Stimulated activated CD8-positive, alpha-beta memory T cell treated with anti-CD3 and anti-CD28 coated beads, Interleukin-4, amount 100 ng/mL, for 1 hour (primary cell): ENCODE measurements at places on chromosomes 16 and 17.

GRCh38 chr17:61645920-61646319 lies 54.9 kb upstream of the NACA2 start:
- DNase-seq = no peak

- no peak for DNase-seq
Measured at GRCh38 chr16:11585460-11586377, 1.0 kb downstream of the LITAF start.

DNA sequence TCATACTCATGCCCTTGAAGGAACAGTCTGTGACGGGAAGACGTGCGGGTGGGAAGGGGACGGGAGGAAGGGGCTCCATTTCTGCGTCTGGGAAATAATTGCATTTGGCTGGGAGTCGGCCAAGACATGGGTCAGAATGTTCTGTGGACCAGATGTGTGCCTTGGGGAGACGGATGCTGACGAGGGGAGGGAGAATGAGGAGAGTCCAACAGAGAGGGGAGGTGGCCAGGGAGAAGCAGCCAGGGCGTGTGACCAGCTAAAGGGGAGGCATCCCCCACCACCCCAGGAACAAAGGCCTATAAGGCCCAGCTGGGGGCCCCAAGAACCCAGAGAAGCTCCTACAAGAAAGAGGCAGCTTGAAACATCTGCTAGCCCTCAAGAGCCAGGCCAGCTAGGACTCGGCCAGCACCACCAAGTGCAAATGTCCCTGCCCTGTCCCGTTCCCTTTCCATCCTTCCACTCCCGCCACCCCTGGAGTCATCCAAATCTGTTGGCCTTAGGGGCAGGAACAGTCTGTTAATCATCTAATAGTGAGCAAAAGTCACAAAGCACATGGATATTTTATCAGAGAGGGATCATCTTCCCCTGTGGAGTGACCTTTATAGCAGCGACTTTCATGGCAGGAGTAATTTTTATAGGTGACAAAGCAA lies 42.5 kb upstream of the BCO1 start:
- no peak for DNase-seq

DNA sequence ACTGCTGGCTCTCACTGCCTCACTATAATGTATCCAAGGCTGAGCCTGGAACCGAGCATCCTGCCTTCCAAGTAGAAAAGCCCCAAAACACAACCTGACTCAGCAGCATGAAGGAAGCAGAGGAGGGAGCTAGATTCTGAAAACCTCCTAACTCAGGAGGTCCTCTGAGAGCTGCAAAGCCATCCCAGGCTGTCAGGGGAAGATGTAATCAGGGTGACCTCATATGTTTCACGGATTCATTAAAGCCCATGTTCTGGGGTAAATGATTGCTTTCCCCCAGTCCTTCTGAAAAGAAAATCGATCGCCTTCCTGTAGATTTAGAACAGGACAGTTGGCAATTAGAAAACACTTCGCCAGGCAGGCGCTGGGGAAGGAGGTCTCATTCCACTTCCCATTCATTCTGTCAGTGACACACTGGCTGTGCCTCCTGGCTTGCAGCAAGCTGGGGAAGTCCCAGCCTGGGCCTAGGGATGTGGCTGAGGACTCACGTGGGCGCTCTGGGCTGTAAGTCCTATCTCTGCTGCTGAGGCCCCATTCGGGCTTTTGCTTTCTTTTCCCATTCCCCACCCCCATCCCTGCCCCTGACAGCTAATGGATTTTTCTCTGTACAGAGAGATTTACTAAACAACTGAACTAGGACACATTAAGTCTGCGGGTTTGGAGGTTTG lies 75.7 kb upstream of the TMEM132E start:
- DNase-seq = no peak

GRCh38 chr16:4729876-4730275 lies 4.2 kb downstream of the ANKS3 start:
- DNase-seq = no peak

DNA sequence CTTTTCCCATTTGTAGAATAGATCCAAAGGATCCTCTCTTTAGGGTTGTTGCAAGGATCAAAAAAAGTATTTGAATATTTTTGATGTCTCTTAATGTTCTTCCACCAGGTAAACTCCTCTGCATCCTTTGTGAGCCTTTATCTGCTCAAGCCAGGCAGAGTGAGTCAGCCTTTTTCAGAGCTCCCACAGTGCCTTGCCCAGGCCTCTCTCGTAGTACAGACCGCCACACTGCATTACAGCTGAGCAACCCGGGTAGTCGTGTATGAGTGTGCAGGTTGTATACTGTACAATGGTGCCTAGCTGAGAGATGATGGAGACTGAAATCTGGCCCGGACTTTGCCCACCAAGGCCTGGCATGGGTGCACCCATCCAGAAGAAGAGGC lies 20.9 kb downstream of the RHBDL3 start:
- DNase-seq = no peak

DNA sequence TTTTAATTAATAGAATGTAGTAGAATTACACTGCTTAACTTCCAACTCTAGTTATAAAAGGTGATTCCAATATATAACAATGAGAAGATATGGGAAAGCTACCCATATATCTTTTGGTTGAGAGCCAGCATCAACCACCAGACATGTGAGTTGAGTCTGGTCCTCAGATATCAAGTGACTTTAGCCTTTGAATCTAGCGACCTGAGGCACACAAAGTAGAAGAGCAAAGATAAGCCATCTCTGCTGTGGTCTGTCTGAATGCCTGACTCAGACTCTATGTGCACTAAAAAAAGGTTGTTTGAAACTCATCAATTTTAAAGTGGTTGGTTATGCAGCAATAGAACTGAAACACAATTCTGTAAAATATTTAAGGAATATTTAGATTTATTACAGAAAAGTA lies 492.5 kb upstream of the SOX9 start:
- no peak for DNase-seq

GRCh38 chr17:19003543-19004420 lies 782 bp downstream of the FAM83G start:
- no peak for DNase-seq

GRCh38 chr17:29283961-29284360 lies 10.0 kb downstream of the NUFIP2 start:
- DNase-seq = no peak

DNA sequence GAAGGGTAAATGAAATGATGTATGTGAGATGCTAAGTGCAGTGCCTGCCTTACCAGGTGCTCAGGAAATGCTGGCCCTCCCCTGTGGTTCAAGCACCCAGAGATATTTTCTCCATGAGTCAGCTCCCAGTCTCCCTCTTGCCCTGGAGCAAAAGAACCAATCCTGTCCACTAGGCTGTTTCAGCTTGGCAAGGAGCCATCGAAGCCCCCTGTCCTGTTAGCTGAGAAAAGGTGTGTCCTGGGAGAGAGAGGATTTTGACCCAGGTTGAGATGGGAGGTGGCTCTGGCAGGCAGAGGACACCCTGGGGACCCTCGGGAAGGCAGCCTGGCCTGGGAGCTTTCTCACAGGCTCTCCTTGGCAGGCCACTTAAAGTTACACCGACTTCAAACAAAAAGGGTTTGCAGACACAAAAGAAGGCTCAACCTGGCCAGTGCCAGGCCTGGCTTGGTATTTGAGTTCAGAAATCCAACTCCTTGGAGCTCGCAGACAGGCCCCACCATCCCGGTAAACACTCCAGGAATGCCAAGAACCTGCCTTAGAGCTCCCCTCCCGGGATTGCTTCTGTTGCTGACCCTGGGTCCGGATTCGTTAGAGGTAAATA lies 29.6 kb downstream of the NTN1 start:
- no peak for DNase-seq

GRCh38 chr16:56005958-56006357 lies 130.8 kb upstream of the CES5A start:
- no peak for DNase-seq

GRCh38 chr16:53453928-53454327 lies 19.7 kb downstream of the RBL2 start:
- no peak for DNase-seq

DNA sequence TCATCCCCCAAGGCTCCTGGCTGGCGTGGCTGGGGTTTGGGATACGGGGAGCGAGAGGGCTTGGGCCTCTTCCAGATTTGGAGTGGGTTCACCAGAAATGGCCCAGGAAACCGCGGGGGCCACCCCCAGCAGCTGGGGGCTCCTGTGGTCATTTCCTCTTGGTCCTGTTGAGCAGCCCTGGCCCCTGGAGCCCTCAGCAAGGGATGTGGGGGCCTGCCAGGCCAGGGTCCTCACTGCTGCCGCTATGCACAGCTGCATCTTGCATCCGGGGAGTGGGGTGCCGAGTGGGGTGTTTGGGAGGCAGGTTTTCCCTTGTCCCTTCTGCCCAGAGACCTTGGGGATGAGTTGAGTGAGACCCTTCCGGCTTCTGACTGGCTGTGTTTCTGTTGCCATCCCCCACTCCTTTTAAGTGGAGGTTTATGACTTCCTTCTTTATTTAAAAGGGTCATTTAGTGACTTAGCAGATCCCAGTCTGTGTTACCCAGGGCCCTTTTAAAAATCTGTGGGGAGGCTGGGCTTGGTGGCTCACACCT lies 319.8 kb downstream of the SEC14L1 start:
- no peak for DNase-seq

GRCh38 chr16:50213939-50214519 lies 52.3 kb upstream of the ADCY7 start:
- DNase-seq = no peak

DNA sequence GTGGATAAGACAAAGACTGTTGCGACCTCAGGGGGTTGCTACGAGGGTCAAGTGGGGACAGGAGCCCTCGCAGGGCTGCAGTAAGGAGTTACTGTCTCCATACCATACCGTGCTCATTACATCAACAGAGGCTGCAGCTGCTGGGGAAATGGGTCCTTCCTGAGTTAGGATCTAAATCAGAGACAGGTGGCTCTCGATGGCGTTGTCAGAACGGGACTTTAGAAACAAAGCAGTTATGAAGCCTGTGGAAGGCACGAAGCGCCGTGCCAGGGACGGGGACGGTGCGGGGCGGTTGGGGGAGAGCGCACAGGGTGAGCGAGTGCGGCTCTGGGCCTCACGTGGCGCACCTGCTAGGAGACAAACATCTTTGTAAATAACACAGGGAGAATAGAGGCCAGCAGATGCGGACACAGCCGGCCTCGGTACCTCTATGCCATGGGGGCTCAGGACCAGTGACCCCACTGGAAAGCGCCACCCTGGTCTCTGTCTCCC lies 34.4 kb downstream of the ZCCHC14 start:
- no peak for DNase-seq

DNA sequence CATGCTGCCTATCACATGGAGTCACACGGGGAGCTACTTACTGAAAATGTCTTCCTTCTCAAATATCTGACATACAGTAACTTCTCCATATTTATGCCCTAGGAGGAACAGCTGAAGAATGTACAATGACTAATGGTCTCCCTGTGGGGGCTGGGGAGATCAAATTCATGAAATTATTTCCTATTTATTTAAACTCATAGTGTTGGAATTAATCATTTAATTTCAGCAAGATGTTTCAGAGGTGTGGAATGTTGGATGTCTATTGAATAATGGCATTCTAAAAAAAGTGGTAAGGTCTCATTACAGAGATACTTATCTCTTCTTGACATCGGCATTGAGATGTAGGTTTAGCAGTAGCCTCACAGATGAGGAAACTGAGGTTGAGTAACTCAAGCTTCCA lies 214.3 kb upstream of the CDH11 start:
- DNase-seq = no peak
